ENCODE measurements at places on chromosomes 13 and 19.

GRCh38 chr13:99418843-99419140, 82.5 kb upstream of the TM9SF2 start:
- DNase-seq: no peak

- DNase-seq: no peak
Observed at GRCh38 chr19:38727868-38728660, 16.2 kb downstream of the CAPN12 start.

DNA sequence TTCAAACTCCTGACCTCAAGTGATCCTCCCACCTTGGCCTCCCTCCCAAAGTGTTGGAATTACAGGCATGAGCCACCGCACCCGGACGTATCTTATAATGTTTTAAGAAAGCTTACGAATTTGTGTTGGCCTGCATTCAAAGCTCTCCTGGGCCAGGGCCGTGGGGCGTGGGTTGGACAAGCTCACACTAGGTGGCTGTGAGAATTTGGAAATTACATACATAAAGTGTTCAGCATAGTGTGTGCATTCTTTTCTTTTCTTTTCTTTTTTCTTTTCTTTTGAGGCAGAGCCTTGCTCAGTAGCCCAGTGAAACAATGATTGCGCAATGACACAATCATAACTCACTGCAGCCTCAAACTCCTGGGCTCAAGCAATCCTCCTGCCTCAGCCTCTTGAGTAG, 2.6 kb downstream of the ZSWIM4 start:
- no peak for DNase-seq

GRCh38 chr19:4083677-4084546, 17.2 kb upstream of the ZBTB7A start:
- no peak for DNase-seq

GRCh38 chr19:33627526-33627925, 5.8 kb downstream of the CHST8 start:
- no peak for DNase-seq

DNA sequence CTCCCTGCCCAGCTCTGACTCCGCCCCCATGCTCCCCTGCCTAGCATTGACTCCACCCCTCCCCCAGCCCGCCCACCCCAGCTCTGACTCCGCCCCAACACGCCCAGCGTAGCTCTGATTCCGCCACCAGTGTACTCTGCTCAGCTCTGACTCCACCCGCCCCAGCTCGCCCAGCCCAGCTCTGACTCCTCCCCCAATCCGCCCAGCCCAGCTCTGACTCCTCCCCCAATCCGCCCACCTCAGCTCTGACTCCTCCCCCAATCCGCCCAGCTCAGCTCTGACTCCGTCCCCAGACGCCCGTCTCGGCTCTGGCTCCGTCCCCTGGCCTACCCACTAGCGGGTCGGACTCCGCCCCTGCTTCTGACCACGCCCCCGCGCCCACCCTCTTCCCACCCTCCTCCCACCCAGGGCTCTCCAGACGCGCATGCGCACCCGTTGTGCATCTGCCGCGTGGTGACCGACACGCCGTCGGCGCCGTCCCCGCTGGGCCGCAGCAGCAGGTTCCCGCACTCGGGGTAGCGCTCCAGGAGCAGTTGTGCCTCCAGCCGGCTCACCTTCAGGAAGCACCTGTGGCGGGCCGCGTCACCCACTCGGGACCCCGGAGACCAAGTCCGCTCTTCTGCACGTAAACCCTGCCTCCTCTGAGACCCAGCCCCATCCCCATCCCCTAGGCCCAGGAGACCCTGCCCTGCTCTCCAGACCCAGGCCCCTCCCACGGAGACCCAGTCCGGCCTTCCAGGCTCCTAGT, 10.2 kb downstream of the STAP2 start:
- DNase-seq: no peak

DNA sequence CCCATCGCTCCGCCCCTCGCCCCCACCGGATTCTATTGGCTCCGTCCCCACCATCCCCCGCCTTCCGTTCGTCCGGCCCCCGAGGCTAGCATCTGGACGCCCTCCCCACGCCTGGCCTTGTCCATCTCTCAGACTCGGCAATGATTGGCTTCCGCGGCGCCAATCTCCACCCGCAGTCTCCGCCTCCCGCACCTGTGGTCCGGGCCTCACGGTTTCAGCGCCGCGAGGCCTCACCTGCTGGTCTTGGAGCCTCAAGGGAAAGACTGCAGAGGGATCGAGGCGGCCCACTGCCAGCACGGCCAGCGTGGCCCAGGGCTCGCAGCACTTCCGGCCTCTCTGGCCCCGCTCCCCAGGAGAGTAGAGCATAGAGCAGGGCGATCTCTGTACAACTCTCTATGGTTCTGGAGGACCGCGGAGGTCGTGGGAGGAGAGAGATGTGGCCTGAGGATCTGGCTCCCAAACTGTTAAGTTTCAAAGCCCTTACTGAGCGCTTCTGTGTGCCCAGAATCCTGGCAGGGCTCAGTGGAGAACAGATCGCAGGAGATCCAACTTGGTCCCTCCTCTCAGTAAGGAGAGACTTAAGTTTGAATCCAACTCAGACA, at the start of gene ERCC1:
TSS of gene ERCC1 (minus strand) at position 329 of the 602 bp plus-strand sequence. CDS start 543 bp downstream, outside the sequence.
- DNase-seq: peak; percentile 97

DNA sequence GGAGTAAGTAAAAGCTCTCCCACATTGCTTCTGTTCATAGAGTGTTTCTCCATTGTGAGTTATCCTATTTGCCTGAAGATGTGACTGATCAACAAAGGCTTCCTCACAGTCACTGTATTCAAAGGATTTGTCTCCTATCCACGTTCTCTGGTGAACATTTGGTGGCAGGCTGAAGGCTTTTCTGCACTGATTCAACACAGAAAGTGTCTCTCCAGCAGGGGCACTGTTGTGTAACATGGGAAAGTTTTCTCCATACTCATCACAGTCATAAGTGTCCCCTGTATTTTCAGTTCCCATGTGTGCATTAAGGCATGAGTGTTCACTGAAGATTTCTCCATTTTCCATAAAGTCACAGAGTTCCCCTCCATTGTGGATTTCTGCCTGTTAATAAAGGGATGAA, 17.6 kb downstream of the ZNF121 start:
- no peak for DNase-seq

Data from NCI-H2081 (cell line).